ENCODE measurements at places on chromosomes 5 and 9.

GRCh38 chr9:137757139-137757538 lies 120.4 kb upstream of the CACNA1B start:
- H3K36me3 ChIP-seq, result peaks cover 84% of the 10 kb centered on the region
- H3K4me3 ChIP-seq, result no peak overlapping the region
- H3K27ac ChIP-seq, result peak overlapping the region; percentile 1

GRCh38 chr5:109705596-109705995 lies 15.9 kb downstream of the MAN2A1 start:
- H3K4me3 ChIP-seq, result no peak overlapping the region
- peaks cover 23% of the 10 kb centered on the region for H3K4me1 ChIP-seq
- DNase-seq, result no peak
- H3K27ac ChIP-seq, result no peak overlapping the region
- no peaks in the 10 kb centered on the region for H3K27me3 ChIP-seq

- peaks cover 7% of the 10 kb centered on the region for H3K4me1 ChIP-seq
- H3K27ac ChIP-seq, result no peak overlapping the region
- no peak overlapping the region for H3K4me3 ChIP-seq
Observed at GRCh38 chr5:94245608-94246007, 372.8 kb downstream of the KIAA0825 start.

GRCh38 chr5:18720002-18720401 lies 1085.7 kb downstream of the TAF11L14 start:
- H3K27ac ChIP-seq, result no peak overlapping the region
- no peaks in the 10 kb centered on the region for H3K36me3 ChIP-seq
- DNase-seq, result no peak

GRCh38 chr9:76200315-76200714 lies 193.9 kb downstream of the RFK start:
- H3K4me3 ChIP-seq, result no peak overlapping the region
- H3K27ac ChIP-seq, result no peak overlapping the region
- DNase-seq, result no peak
